Immature natural killer cell (primary cell): ENCODE measurements at places on chromosomes 2 and 18.

DNA sequence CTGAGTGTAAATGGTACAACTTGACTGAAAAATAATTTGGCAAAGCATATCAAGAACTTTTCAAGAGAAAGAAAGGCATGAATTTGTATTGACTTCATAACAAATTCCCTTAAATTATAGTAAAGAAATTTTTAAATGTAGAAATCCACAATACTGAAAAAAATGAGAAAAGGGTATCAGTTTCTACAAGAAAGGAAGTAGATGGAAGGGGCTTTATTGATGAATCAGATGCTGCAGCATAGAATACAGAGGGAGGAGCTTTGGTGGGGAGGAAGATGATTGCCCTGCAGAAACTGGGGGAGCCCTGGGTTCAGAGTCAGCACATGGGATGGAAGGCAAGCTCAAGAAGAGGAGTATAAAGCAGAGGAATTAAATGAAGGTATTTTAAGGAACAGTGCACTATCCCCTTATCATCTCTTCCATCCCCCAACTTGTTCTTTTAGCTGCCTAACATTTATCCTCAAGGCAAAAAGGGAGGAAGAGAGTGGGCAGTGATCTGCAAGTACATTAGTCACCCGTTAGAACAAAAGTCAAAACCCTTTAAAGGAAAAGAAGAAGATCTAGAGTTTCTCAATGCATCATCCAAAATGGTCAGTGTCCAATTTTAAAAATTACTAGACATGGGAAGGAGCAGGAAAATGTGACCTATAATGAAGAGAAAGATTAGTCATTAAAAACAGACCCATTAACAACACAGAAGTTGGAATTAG, 77.7 kb downstream of the KCTD18 start:
- no peaks in the 10 kb centered on the region for H3K4me1 ChIP-seq
- H3K36me3 ChIP-seq, result no peaks in the 10 kb centered on the region
- H3K27me3 ChIP-seq, result peaks cover 2% of the 10 kb centered on the region
- no peak overlapping the region for H3K27ac ChIP-seq

- H3K27ac ChIP-seq, result no peak overlapping the region
Observed at GRCh38 chr2:26579025-26579722, 62.0 kb downstream of the CIB4 start.

DNA sequence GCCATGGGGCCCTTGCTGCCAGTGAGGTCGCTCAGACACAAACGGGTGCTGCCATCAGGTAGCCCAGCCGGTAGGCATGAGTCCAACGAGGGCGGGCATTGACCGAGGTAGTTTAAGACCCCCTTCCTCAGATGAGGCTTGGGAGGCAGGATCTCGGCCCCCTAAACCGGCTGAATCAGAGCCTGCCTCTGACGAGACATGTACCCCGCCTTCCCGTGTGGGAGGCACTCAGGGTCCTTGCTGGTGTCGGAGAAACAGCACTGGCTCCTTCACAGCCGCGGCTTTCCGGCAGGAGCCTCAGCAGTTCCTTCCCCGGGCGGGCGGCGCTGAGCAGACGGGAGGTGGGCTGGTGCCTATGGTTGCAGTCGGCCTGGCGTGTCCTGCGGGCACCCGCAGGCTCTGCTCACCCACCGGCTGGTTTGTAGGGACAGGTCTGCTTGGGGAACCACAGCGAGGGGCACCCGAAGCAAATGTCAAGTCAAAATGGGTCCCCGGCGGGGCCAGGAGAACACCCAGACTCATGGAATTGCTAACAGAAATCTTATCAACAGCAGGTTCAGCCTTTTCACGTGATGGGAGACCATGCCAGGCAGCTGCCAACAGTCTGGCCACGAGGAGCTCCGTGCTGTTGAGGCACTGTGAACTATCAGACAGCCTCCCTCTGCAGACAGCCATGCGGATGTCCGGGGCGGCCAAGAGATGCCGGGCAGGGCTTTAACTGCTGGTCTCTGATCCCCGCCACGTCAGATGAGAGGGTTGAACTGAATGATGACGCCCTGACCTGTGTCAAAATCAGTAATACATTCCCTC, 2.8 kb downstream of the KCNG2 start:
- peaks cover 5% of the 10 kb centered on the region for H3K36me3 ChIP-seq
- H3K4me1 ChIP-seq, result peaks cover 11% of the 10 kb centered on the region
- no peak overlapping the region for H3K27ac ChIP-seq
- H3K27me3 ChIP-seq, result peaks cover 29% of the 10 kb centered on the region

GRCh38 chr2:230778350-230779063, 65.9 kb downstream of the CAB39 start:
- DNase-seq, result no peak
- peaks cover 2% of the 10 kb centered on the region for H3K27me3 ChIP-seq
- no peak overlapping the region for H3K27ac ChIP-seq
- H3K4me1 ChIP-seq, result peaks cover 80% of the 10 kb centered on the region
- H3K4me3 ChIP-seq, result no peak overlapping the region
